ENCODE measurements at places on chromosomes 2 and 18.

DNA sequence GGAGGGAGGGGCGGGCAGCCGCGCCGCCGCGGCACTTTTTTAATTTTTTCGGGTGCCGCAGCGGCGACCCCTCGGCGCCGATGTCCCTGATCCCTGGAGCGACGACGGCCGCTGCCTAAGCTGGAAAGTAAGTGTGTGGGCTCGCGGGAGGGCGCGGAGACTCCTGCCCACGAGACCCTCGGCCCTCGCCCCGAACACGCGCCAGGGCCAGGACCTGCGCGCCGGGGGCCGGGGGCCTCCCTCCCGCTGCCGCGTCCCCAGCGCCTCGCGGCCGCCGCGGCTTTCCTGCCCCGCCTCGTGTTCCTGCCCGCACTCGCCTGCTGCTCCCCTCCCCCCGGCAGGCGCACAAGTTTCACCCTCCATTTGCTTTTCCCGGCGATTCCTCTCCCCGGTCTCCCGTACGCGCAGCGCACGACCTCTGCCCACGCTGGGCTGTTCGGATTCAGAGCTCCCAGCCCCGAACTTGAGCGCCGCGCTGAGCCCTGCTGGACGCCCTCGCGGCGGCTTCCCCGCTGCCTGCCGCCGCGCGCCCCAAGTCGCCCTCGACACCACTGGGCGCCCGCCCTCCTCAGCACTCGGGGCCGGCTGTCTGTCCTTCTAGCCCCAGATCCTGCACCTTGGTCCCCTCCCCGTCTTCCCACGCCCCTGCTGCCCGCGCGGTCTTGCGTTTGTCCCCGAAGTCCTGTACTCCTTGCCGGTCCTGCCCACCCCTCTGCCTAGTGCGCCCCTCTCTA, 507 bp downstream of the PKP4 start:
- no peak for DNase-seq

GRCh38 chr2:225008935-225009334, 33.3 kb downstream of the DOCK10 start:
- no peak for DNase-seq

DNA sequence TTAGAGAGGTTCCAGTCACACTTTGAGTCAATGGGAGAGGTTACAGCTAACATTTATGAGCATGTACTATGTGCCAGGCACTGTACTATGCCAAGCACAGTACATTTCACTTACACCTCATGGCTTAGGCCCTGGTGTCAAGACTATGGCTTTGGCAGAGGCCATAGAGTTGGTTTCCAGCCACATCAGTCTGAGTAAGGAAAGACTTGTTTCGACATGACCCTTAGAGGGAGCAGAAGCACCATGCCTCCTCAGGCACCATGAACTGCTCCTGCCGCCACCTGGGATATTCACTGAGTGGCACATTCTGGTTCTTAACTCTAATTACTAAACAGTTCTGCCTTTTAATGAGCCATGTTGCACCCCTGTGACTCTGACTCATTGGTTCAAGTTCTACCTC, 12.7 kb downstream of the DGUOK start:
- DNase-seq, result no peak

- DNase-seq, result no peak
These were observed 32.0 kb upstream of the LOXHD1 start for GRCh38 chr18:46688853-46689525.

DNA sequence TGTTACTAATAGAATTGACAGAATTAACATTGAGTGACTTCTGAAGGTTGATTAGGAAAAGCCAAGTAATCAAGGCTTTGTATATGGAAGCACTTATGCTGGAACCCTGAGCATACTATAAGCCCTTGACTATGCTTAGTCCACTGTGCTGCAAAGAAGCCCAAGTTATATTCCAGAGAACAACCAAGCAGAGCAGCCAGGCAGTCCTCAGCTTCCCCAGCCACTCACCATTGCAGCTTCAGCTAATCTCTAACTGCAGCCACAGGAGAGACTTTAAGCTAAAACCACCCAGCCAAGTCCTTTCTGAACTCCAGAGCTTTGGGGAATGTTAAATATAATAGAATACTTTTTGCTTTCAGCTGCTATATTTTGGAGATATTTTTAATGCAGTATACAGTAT, 164.4 kb upstream of the VWC2L start:
- no peak for DNase-seq

- no peak for DNase-seq
These were observed 11.7 kb downstream of the ARHGAP28 start for GRCh38 chr18:6741232-6741663.

- no peak for DNase-seq
These were observed 1988.8 kb upstream of the PIK3C3 start for GRCh38 chr18:39966275-39966674.

GRCh38 chr18:61662726-61663125, 230.1 kb downstream of the RNF152 start:
- no peak for DNase-seq

GRCh38 chr2:217681791-217682190, 321.0 kb downstream of the TNS1 start:
- DNase-seq, result no peak

GRCh38 chr2:60959501-60959900, 58.0 kb upstream of the PEX13 start:
- DNase-seq, result no peak

DNA sequence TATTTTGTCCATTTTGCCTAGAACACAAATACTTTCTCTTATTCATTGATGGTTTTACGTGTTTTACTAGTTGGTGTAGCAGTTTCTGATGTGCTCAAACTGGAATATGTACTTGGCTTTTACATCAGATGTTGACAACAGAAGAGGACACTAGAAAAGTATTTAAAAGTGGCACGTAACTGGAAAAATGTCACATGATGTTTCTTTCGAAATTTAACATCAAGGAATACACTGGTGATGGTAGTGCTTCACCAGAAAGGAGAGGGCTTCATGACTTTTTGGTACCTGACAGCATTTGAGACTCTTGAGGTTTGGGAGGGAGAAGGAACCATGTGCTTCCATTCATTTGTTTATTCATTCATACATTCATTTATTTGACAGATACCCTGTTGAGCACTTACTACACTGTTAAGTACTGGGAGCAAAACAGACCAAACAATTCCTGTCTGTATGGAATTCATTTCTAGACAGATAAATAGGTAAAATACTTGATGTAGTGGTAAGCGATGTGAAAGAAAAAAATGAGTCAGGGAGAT, 1.5 kb downstream of the GIGYF2 start:
- DNase-seq, result no peak

DNA sequence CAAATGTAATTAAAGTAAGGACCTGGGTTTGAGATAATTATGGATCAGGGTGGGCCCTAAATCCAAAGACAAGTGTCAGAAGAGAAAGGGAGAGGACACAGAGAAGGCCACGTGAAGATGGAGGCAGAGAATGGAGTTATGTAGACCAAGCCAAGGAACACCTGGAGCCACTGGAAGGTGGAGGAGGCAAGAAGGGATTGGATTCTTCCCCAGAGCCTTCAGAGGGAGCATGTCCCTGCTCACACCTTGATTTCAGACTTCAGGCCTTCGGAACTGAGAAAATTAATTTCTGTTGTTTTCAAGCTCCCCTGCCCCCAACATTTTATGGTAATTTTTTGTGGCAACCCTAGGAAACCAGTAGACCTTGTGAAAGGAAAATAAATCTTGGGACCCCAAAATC, 19.6 kb downstream of the CAPN14 start:
- no peak for DNase-seq

GRCh38 chr18:78239090-78239457, 740.5 kb upstream of the SALL3 start:
- no peak for DNase-seq

DNA sequence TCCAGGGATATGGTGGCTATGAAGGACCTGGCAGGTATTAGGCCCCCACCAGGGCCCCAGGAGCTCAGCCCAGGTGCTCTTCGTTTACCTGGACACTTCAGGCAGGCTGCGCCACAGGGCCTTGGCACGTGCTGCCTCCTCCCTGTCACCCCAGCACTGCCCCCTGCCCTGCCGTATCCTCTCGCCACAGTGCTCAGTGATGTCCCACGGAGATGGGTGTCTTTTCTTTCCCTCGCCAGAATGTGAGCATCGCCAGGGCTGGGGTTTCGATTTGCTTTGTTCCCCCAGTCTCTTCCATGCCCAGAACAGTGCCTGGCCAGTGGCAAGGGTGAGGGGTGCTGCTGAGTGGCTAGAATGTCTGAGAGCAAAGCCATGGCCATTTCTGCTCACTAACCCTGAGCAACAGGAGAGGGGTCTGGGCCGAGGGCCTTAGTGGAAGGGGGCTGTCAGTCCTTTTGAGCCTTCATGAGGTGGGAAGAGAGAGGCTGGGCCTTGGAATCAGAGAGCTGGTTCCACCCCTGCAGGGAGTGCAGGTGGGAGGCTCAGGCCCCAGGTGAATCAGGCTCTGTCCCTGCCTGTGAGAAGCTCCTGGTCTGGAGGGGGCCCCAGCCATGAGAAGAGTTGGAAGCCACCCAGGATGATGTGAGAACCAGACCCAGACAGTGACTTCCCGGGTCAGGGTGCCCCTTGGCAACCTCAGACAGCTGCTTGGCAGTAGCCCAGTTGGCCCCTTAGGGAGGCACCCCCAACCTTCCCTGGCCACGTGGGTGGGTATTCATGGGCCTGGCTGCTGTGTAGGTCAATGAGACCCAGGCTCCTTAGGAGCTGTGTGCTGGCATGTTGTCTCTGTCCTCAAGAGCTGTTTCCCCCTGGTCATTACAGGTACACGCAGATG, 129.9 kb upstream of the HS6ST1 start:
- no peak for DNase-seq

DNA sequence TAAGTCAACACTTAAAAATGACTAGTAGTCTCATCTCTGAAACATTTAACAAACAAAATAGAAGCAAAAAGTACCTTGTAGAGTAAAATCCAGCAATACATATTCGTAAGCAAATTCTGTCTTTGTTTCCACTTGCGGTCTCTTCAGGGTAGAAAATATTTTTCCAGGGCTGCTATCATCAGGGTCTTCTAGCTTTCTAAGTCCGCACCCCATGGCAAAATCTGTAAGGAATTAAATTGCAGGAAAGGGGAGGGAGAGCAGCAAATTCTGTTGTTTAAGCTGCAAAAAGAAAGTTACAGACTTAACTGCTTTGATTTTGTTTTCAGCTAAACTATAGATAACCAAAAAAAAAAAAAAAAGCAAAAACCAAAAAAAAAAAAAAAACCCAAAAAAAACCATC, at the start of gene RFTN2:
Gene RFTN2 (minus strand): TSS at position 342 of the 400 bp plus-strand sequence. CDS start 129 bp downstream, at position 213.
- no peak for DNase-seq

- no peak for DNase-seq
These were observed 106.0 kb downstream of the UBR3 start for GRCh38 chr2:169933124-169933711.

DNA sequence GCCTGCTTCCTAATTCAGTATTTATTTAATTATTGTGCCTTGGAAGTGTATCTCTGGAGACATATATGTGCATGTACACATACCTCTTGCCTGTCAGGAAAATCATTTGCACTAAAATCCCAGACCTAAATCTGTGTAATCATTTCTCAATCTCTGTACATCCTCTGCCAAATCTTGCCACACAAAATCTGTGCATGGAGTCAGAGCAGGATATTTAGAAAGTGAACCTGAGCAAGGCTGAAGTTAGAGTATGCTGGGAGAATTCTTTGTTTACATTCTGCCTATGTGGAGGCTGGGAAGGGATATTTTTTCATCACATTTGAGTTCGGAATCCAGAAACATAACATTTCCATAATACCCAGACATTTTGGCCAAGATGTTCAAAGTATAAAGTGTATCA, 9.3 kb downstream of the XRCC5 start:
- DNase-seq, result no peak

DNA sequence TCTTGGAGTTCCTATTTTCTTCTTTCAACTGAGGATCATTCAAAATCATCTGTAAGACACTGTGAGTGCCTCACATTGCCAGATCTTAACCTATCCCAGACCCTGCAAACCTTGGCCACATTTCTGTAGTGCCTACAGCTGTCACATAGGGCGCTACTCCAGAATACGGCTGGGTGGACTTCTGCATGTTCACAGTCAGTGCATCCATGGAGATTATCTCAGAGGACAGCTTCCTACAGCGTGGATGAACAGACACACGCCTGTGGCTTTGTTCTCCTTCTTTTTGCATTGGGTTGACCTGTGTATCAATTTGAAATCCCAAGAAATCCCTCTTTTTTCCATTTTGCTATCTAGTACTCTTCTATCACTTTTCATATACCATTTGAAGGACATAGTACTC, 1.9 kb upstream of the KLHL29 start:
- DNase-seq, result no peak

- DNase-seq, result no peak
These were observed 38.5 kb downstream of the PRPF40A start for GRCh38 chr2:152678808-152679207.

DNA sequence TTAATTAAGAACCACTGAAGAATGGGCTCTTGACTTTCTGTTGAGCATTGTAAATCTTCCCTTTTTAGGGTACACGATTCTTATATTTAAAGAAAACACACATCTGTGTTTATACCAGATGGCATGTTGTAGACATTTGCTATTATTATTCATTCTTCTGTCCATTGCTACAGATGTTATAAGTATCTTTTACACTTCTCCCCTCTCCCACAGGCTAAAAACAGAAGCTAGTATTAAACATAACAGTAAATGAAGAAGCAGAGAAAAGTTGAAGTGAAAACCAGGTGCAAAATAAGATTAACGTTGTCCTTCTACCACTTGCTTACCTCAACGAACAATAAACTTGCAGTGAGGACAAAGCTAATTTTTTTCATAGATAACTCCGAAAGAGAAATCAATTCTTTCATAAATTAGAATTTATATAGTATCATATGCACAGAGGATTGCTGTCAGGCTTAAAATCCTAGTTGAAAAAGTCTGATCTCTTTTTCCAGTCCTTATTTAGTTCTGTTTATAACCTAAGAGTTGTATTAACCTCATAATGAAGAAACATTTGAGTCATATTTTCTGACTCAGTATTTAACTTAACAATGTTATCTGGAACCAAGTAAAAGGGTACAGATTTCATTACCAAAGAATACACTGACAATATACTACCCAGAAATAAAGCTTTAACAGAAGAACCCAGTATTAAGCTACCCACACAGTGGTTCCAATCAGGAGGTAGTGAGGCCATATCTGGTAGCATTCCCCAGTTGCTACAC, 16.4 kb upstream of the ZNF385B start:
- DNase-seq, result no peak
